Hematopoietic multipotent progenitor cell treated with erythropoietin and hydrocortisone succinate and interleukin-3 and kit ligand, for 4 days (in vitro differentiated cells): ENCODE measurements at places on chromosomes 3 and 15.
A peak's percentile ranks its signal among the peaks of the same experiment; 100 is the strongest.

DNA sequence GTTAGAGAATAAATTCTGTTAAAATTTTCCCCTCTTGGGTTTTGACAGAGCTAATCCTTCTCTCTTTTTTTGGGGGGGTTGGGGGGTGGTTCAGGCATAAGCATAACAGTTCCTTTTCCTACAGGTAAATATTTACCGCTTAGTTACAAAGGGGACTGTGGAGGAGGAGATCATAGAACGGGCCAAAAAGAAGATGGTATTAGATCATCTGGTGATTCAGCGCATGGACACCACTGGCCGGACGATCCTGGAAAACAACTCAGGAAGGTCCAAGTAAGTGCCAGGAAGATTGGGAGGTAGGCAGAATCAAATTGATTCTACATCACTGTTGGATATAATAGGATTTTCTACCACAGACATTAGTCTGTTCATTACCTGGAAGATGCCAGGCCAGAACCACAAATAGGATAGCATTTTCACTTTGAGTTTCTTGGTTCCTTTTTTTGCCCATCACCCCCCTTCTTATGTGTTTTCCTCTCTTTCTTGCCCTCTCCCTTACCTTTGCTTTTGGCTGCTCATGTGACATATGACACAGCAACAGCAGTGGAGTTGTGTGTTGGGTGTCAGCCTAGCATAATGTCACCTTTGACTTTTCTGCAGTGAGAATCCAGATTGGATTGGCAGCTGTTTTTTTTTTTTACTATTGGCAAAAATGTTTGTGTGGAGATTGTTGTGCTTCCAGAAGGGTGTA lies 79.0 kb downstream of the CHD2 start:
- no peak for DNase-seq

GRCh38 chr3:43883729-43884396 lies 193.1 kb downstream of the ABHD5 start:
- DNase-seq: no peak

DNA sequence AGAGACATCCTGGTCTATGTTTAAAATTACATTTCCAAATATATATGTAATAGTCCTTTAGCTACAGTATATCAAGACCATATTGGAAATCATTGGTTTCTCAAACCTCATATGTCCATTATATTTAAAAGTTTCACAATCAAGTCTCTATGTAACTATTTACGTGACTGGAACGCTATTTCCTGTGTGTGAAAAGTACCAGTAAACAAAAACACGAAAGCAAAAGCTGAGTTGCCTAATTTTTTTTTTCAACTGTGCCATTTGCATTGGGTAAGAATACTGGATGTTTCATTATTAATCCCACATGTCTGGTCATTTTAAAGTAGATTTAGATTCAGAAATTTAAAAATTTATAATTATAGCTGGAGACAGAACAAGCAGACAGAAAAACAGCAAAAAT lies 381.4 kb downstream of the TBC1D5 start:
- DNase-seq: no peak

DNA sequence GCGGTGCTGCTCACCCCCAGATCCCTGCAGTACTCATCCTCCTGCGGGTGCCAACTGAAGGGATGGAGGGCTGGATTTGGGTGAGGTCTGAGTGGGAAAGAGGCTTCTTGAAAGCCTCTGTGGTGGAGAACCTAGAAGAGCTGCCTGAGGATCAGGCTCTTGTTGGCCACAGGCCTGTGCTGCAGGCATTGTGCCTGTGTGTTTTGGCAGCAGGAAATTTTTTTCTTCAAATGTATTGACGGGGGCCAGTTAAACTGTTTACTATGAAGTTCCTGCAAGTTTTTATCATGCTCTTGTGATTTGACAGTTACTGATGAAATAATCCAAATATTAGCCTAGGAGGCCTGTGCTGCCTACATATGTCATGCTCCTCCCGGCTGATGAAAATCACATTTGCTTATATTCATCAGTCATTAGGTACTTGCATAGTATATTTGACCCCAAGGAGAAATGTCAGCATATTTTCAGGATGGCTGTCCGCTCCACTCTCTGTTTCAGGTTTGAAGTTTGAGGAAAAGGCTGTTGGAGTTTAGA lies 103.1 kb downstream of the THSD4 start:
- no peak for DNase-seq

DNA sequence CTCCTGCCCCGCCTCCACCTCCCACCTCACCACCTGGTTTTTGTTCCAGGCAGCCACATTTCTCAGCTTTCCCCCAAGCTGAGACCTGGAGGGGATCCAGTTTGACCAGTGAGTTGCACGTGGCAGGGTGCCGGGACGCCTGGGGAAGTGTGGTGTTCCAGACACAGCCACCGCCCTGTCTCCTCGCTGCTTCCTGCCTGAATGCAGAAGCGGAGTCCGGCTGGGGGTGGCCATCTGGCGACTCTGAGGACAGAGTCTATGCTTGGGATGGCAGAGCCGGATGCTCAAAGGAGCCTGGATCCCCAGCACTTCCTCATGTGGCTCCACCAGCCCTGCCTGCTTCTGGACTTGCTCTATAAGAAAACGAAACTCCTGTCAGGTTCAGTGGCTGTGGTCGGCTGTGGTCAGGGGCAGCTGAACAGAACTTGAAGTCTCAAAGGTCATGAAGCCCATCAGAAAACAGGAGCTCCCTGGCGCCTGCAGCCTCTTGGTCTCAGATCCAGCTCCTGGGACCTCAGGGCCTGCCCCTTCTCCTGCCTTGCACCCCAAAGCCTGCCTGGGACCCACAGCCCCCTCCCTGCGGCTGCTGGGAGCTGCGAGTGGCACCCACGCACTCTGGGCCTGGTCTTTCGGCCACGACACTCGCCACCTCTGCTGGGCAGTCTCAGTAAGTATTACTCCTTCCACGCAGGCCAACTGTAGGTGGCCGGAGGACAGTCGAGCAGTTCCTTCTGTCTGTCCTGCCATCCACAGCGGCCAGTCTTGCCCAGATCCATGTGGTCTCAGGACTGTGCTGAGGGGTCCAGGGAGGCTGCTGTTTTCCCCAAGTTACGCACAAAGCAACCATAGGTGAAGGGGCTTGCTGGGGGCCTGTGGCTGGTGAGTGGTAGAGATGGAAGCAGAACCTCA lies 112.8 kb upstream of the MEF2A start:
- peak; percentile 71 for DNase-seq

GRCh38 chr3:195551381-195551978 lies 8.4 kb upstream of the PPP1R2 start:
- DNase-seq: no peak

DNA sequence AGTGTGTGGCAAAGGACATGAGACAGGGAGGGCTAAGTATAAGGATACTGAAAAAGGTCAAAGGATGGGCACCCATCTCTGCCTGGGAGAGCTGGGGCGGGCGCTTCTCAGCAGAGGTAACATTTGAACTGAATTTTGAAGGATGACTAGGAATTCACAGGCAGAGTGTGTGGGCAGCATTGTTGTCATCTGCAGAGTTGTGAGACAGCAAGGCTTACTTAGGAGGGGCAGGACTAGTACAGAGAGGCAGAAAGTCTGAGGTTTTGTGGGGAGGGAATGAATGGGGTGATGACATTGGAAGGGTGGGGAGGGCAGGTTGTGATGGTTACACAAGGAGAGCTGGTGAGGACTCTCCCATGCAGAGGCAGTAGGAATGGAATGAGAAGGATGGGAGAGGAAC lies 84.1 kb upstream of the PRR23C start:
- no peak for DNase-seq
